Stimulated activated naive CD4-positive, alpha-beta T cell (primary cell): ENCODE measurements at places on chromosomes 6 and 20.

- no peak for DNase-seq
These were observed 93.6 kb downstream of the PCSK2 start for GRCh38 chr20:17320456-17320855.

GRCh38 chr6:26156850-26157250 lies 69.6 kb downstream of the HFE start:
- DNase-seq = no peak

DNA sequence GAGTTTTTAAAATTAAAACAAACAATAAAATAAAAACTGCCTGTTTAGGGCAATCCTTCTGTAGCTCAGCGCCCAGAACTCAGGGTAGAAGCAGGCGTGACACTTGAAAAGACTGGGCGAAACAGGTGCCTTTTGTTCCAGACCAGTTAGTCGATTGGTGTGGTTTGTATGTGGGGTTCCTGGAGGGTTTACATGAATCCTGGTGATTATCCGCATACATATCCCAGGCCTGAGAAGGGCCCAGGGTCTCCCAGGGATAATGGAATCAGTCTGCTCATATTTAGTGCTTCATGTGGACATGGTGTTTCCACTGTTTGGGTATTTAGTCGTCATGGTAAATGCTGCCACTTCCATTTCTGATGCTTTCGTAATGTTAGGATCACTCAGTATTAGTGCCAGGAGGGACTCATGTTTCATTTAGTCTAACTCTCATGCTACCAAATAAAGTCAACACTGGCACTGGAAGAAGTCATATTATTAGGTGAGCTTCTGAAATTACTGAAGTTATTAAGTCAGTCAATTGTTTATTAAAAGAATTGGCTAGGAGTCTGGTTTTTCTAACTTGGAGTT lies 116.5 kb downstream of the SAMD5 start:
- DNase-seq = no peak

GRCh38 chr6:7819431-7820015 lies 91.1 kb downstream of the TXNDC5 start:
- no peak for DNase-seq

- DNase-seq = no peak
These were observed 59.1 kb downstream of the RIPOR3 start for GRCh38 chr20:50632236-50632635.

DNA sequence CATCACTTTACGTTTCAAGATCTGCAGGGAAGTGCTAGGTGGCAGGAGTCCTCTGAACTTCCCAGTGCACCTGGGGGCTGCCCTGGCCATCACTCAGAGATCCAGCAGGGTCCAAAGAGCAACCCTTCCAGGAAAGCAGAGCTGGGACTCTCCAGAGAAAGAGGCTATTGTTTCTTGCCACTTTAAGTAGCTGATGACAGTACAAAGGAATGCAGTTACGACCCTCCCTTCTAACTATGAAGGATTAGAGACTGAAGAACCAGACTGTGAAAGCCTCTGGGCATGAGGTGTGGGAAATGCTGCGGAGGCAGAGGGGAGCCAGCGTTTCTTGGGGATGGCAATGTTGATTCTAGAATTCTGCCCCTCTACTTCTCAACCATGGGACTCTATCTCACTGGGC lies 189.1 kb upstream of the SUPT3H start:
- no peak for DNase-seq

DNA sequence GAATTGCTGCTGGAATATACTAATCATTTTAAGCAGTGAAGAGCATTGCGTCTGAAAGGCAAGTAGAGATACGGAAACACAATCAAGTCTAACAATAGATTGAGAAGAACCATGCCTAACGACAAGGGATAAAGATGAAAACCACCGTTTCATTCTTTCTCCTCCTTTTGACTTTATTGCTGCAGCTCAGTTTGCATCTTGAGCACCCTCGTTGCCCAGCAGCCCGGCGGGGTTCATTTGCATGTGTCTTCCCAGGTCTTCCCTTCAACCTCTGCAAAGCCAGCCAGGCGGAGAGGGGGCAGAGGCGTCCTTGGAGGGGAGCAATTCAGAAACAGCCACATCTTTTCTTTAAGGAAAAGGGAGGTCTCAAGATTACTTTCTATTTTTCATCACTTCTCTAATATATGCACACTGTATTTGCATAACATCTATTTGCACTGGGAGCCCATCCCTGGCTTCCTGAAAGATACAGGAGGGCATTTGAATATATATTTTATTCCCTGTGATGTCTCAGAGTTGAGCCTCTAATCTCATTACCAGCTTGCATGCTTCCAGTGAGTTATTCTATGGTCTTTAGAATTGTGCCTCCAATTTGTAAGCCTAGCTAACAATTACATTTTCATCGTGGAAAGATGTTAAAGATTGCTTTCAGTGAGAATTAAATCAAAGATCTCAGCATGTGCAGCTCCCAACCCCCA lies 18.7 kb upstream of the PXDC1 start:
- no peak for DNase-seq

DNA sequence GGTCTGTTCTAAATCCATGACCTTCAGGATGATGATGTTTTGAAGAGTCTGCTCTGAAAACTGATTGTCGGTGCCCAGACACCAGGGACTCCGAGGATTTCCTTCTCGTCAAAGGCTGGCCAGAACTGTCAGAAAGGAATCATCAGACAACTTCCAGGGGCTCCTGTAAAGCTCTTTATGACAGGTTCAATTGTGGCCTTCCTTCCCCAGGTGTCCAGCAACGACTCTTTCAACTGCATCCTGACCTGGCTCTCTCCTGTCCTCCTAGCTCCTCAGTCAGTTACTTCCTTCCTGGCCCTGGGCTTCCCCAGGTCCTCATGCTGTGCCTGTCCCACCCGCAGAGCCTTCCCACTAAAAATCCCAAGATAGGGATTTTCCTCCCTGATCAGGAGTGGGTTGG lies 279.9 kb upstream of the RNF24 start:
- no peak for DNase-seq

- no peak for DNase-seq
These were observed 23.4 kb downstream of the FAM184A start for GRCh38 chr6:119055069-119055468.

DNA sequence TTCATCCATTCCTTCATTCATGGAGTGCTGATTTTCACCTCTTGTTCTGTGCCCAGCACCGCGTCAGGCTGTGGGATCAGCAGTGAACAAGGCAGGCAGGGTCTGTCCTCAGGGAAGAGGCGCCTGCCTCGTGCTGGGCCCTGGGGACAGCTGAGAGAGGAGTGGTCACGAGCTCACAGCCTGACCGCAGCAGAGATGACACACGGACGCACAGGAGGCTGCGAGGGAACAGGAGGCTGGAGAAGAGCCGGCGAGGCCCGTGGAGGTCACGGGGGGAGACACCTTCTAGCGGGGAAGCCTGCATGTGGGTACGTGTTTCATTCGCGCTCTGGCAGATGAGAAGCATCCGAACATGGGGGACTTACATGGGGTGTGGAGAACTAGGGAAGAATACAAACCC lies 27.5 kb downstream of the PXDC1 start:
- no peak for DNase-seq

GRCh38 chr20:38412877-38413577 lies 22.1 kb downstream of the SNHG17 start:
- no peak for DNase-seq

- no peak for DNase-seq
These were observed 29.2 kb upstream of the SMOC2 start for GRCh38 chr6:168411793-168412192.

DNA sequence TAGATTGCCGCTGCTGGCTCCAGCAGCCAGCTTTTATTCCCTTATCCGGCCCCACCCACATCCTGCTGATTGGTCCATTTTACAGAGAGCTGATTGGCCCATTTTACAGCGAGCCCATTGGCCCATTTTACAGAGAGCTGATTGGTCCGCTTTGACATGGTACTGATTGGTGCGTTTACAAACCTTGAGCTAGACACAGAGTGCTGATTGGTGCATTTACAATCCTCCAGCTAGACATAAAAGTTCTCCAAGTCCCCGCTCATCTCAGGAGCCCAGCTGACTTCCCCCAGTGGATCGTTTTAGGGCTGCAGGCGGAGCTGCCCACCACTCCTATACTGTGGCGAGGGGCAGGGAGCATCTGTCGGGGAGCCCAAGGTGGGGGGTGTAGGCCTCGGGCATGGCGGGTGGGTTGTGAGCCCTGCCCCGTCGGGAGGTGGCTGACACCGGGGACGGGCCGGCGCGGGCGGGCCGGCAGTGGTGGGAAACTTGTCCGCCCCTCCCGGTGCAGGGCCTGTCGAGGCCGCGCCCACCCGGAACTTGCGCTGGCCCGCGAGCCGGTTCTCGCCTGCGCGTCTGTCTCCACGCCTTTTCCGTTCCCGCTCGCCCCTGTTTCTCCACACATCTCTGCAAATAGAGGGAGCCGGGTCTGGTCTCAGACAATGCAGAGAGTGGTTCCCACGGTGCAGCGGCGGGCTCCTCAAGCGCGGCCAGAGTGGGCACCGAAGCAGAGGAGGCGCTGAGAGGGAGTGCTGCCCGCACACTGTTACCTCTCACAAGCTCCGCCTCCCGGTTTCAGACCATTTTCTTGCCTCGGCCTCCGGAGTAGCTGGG lies 86.1 kb upstream of the STMND1 start:
- no peak for DNase-seq

GRCh38 chr6:56243518-56244070 lies 3.8 kb downstream of the COL21A1 start:
- no peak for DNase-seq

DNA sequence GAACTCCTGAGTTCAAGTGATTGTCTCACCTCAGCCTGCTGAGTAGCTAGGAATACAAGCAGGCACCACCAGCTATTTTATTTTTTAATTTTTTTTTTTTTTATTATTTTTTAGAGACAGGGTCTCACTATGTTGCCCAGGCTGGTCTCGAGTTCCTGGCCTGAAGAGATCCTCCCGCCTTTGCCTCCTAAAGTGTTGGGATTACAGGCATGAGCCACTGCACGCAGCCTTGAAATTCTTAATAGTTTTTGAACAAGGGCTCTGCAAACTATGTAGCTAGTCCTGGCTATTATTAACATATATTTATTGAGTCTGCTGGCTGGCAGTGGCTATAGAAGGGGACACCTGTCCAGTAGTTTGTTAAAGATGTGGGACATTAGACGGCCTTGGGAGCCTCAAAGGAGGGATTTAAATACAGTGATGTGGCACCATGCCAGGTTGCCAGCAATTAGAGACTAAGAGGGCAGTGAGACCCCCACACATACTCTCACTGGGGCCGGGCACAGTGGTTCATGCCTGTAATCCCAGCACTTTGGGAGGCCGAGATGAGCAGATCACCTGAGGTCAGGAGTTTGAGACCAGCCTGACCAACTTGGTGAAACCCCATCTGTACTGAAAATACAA lies 21.1 kb upstream of the TAF8 start:
- no peak for DNase-seq

DNA sequence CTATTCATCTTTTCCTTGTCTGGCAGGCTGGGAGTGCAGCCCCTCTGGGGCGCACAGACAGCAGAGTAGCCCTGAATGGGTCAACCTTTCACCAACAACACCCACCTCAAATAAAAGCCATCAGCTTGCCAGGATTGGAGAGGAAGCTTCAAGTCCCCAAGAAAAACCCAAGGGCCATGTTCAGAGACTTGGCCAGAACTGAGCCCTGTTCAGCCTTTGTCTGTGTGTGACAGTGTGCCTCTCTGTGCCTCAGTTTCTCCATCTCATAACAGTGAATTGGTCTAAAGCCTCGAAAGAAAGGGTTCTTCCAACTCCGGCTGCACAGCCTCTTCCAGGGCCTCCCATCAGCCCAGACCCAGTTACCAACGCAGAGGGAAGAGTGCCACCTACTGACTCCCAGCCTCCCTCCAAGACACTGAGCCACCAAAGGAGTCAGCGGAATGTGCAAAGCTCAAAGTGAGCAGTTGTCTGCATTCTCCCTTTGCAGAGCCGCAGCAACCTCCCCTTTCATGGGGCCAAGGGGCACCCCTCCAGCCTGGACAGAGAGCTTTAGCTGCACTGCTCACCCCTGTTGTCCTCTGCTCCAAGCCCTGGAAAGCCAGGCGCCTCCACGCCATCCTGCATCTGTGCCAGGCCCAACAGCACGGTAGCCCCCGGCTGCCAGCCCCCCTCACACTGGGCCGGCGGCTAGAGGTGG lies 82.7 kb upstream of the TOP1 start:
- DNase-seq = no peak

GRCh38 chr6:139539852-139540251 lies 165.4 kb upstream of the CITED2 start:
- DNase-seq = no peak

DNA sequence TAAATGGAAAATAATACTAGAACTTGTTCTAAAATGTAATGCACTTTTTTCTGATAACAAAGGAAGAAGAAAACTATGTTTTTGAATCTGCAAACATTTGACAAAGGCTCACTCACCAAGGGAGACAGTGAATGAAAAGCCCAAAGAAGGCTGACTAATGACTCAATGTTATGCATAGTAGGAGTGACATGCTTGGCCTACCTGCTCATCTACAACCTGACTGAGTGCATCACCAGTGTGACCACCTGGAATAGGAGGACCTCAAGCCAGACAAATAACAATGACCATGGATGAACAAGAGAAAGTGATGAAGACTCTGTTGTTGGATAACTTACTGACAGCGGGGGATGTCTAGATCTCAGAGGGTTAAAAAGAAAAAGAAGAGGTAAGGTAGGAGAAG lies 157.2 kb downstream of the SIM1 start:
- no peak for DNase-seq

- no peak for DNase-seq
These were observed 25.2 kb downstream of the STX7 start for GRCh38 chr6:132487762-132488161.

GRCh38 chr6:5501837-5502236 lies 240.5 kb downstream of the FARS2 start:
- no peak for DNase-seq

GRCh38 chr6:111356551-111356950 lies 126.5 kb downstream of the REV3L start:
- no peak for DNase-seq

DNA sequence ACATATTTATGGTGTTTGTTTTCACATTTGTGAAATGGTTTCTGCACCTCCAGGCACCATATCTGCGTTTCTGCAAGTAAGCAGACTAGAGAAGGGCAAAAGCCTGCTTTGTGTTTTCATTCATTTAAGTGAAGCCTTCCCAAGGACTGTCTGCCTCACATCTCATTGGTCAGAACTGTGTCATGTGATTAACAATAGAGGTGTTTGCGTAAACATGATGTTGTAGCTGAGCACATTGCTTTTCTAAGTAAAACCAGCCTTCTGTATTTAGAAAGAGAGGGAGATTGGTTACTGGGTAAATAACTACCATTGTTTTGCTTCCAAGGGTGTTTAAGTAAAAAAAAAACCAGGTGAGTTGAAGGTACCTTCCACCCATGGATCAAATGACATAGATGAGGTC lies 39.7 kb downstream of the SH3BGRL2 start:
- no peak for DNase-seq

DNA sequence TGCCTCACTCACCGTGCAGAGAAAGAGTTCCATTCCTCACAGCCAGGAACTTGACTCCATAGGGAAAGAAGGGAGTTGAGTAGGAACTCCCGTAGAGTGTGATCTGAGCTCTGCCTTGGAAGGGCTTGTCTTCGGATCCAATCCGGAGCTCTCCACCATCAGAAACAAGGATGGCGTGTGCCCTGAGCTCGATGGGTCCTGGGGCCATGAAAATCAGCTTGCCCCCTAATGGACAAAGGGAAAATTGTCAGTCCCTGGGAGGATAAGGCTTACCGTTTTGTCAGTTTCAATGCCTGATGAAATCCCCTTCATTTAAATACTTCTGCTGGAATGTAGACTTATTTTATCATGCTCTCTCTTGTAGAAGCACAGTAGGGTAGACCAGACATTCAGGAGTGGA lies 153.3 kb downstream of the PKHD1 start:
- DNase-seq = no peak
